ENCODE measurements at places on chromosomes 13 and 19.
A peak's percentile ranks its signal among the peaks of the same experiment; 100 is the strongest.

DNA sequence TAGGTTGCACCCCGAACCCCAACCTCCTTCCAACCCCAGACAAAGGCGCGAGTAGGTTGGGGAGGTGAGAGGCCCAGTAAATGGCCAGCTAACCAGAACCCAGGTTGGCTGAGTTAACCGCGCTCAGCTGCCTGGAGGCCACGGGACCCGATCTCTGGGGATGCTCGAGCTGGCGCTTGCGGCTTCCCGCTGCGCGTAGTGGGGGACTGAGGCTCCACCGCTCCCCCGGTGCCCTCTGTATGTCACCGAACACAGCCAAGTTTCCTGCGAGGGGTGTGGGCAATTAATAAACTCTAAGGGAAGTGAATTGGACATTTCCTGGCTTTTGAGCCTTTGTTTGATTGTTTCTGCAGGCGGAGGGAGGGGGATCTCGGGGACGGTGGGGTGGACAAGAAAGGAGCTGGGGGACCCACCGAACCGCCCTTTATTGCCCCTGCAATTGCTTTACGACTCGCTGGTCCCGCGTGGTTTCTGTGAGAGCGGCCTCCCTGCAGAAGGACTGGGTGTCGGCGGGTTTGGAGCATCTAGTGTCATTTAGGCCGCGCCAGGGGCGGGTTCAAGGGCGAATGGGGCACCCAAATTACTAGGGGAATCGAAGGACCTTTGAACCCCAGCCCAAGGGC is 3.5 kb upstream of the ZIC5 start:
- no peak for DNase-seq

- DNase-seq = peak; percentile 13
Observed at GRCh38 chr13:48411841-48412531, 927 bp downstream of the LPAR6 start.

DNA sequence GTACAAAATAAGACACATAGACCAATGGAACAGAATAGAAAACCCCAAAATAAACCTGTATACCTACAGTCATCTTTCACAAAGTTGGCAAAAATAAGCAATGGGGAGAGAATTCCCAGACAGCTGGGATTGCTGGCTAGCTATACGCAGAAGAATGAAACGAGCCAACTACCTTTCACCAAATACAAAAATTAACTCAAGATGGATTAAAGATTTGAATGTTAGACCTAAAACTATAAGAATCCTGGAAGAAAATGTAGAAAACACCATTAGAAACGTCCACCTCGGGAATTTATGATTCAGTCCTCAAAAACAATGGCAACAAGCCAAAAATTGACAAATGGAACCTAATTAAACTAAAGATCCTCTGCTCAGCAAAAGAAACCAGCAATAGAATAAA is 408.1 kb upstream of the SLITRK1 start:
- no peak for DNase-seq

GRCh38 chr13:27918918-27919658 is 712 bp upstream of the PDX1 start:
- DNase-seq = no peak

DNA sequence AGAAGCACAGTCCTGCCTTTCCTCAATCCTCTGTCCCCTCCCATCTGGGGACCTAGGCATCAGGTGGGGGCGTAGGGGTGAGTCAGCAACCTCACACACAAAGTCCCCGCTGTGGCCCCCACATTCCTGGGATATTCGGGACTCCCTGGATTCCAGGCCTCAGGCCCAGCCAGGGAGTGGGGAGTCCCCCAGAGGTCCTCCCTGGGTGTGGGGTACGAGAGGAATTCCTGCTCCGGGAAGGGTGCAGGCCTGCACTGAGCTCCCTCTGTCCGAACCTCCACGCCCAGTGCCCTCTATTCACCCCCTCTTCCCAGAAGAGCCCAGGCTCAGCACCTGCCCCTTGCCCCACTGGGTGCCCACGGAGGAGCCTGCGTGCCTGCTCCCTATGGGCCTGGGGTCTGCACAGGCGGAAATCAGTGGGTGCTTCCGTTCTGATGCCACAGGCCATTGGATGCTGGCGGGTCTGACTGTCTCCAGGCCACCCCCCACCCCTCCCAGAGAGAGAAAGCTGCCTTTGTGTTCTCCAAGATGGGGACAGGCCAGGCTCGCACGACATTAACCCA is 3.4 kb downstream of the CADM4 start:
- DNase-seq = no peak

- no peak for DNase-seq
Observed at GRCh38 chr13:33069365-33069764, 53.1 kb downstream of the KL start.

- DNase-seq = no peak
Observed at GRCh38 chr13:21077076-21077787, 15.8 kb upstream of the LATS2 start.

DNA sequence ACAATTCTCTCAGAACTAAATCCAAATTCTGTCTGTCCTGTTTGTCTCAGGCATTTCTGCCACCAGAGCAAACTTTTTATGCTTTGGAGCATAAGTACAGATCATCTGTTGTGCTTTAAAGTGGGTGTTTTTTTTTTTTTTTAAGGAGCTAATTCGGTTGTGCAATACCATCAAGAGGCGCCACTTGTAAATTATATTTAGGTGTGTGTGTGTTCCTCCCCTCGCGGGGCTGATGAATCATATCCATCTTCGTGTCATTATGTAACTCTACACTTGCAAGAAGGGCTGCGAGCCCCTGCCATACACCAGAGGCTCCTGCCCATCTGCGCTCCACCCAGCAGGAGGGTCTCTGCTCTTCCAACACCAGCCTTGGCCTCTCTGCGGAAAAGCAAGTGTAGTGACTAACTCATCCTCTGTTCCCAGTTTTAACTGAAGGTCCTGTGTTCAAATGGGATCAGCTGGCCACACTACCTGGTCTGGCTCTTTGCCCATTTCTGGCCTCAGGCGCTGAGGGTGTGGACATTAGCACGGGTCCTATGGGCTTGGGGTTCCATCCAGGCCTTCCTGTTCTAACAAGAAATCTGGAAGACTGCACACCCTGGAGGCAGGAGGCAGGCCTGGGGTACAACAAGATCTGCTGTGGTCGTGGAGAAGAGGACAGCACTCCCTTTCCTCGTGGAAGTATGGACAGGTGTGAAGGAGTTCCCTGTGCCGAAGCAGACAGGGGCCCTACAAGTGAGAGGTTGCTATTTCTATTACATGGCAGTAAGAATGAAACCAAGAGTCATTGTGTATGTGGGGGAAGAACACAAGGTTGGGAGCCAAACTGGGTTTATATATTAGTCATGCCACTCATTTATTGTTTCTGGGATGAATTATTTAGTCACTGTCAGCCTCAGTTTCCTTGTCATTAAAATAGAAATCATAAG is 96.1 kb upstream of the MBNL2 start:
- DNase-seq = no peak

DNA sequence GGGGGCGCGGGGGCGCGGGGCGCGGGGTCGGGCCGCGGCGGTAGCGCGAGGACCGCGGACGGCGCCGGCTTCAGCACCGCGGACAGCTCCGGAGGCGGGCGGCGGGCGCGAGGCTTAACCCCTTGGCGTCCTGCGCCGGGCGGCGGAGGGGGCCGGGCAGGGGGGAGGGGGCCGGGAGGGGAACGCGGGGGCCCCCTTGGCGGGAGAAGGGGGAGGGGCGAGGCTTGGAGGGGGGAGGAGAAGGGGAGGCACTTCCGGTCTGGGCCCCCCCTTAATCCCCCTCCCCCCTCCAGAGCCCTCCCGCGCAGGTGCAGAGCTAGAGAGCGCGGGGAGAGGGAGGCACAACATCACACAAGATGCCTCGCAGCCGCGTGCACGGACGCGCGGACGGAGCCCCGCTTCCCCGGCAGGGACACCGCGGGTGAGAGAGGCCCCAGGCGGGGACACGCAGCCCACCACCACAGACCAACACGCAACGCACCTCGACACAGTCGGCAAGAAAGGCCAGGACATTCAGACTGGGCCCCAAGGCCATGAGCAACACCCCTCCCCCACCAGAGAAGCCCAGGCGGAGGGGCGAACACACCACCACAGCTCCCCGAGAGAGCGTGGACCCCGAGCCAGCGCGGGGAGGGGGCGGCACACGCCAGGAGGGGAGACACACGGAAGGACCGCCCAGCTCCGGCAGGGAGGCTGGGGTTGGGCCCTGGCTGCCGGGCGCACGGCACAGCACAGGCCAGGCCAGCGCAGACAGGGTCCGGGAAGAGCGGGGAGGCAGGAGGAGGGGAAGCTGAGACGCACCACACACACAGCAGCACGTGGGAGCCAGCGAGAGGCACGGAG is 24.1 kb downstream of the SHANK1 start:
- DNase-seq = no peak

GRCh38 chr19:45401815-45402214 is 3.1 kb downstream of the PPP1R13L start:
- DNase-seq = no peak

- no peak for DNase-seq
Observed at GRCh38 chr13:80256352-80256932, 84.5 kb downstream of the SPRY2 start.

DNA sequence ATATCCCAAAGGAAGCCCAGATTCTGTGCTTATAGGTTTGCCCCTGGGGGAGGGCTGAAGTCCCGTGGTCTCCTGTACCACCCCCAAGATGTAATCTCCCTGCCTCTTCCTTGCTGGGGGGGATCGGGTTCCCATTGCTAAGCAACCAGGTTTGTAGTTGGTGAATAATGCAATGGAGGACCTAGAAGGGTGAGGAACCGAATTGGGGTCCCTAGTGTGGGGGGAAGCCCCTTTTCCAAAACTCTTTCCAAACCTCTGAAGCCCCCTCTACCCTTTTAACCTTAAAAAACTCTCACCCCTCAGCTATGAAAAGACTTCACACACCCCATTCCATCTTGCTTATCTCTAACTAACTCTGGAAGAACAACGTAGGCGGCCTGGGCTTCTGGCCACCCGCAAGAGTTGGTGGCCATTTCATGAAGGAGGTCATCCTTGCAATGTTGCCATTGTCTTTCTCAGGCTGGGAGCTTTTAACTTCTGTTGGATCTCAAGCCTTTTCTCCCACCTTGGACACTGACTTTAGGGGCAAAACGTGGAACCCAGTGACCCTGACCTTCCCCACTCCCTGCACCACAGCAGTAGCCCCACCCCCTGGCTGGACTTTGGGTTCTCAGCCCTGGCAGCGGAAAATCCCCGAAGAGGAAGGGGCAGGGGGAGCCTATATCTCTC is 661 bp downstream of the PALM3 start:
- DNase-seq = no peak
